ENCODE measurements at places on chromosomes 2 and 18.

DNA sequence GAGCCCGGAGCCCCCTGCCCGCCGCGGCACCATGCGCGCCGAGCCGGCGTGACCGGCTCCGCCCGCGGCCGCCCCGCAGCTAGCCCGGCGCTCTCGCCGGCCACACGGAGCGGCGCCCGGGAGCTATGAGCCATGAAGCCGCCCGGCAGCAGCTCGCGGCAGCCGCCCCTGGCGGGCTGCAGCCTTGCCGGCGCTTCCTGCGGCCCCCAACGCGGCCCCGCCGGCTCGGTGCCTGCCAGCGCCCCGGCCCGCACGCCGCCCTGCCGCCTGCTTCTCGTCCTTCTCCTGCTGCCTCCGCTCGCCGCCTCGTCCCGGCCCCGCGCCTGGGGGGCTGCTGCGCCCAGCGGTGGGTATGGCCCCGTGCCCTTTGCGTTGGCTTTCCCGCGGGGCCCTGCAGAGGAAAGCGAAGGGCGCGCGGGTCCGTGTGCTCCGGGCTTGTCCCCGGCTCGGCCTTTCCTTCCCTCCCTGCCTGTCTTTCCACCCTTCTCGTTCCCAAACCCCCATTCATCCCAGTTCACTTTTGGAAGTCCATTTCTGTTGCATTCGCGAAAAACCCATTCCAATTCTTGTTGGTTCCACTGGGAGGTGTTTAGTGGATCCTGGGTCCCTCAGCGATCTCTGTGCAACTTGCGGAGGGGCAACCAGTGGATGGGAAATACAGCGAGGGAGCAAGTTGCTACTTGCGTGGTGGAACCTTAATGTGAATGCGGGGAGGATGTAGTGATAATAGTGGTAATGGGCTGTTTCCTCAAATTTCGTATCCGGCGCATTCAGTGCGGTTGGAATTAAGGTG is 599 bp downstream of the ADAM23 start:
- peak; percentile 21 for DNase-seq

- DNase-seq, result no peak
These were observed 157.8 kb downstream of the LDLRAD4 start for GRCh38 chr18:13376298-13376840.

DNA sequence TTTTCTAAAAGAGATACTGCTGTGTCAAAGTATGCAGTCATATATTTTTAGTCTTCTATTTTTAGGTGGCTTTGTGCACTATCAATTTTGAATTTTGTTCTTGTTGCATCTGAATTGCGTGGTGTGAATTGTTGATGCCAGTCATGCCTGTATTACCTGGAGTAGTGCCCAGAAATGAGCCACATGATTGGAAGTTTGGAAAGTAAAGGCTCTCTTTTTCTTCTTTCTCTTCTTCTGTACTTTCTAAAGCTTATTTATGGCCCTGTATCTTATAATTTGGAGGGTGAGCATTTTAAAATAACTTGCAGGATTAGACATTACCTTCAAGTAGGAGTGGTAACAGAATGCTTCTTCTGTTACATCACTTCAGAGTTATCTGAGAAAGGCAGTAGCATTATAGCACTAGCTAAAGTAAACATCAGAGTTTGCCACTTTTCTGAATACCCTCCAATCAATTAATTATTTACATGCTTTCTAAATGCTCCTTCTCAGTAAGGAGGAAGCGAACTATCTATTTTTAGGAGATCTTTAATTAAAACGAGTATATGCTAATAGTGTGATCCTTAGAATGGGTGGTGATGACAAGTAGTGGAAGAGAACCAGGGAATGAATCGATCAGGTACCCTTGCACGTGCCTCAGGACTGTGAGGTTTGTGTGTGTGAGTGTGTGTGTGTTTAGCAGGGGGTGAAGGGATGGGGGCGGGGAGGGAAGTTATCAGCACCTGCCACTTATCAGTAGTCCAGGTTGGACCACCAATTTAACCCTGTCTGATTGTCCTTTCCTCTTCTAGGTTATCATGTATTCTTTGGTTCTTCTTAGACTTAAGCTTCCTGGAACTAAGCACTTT is 112.5 kb downstream of the MAP3K20 start:
- no peak for DNase-seq

GRCh38 chr2:231238689-231239088 is 40.3 kb downstream of the ARMC9 start:
- no peak for DNase-seq

GRCh38 chr2:207869784-207870778 is 100.4 kb upstream of the FZD5 start:
- no peak for DNase-seq

DNA sequence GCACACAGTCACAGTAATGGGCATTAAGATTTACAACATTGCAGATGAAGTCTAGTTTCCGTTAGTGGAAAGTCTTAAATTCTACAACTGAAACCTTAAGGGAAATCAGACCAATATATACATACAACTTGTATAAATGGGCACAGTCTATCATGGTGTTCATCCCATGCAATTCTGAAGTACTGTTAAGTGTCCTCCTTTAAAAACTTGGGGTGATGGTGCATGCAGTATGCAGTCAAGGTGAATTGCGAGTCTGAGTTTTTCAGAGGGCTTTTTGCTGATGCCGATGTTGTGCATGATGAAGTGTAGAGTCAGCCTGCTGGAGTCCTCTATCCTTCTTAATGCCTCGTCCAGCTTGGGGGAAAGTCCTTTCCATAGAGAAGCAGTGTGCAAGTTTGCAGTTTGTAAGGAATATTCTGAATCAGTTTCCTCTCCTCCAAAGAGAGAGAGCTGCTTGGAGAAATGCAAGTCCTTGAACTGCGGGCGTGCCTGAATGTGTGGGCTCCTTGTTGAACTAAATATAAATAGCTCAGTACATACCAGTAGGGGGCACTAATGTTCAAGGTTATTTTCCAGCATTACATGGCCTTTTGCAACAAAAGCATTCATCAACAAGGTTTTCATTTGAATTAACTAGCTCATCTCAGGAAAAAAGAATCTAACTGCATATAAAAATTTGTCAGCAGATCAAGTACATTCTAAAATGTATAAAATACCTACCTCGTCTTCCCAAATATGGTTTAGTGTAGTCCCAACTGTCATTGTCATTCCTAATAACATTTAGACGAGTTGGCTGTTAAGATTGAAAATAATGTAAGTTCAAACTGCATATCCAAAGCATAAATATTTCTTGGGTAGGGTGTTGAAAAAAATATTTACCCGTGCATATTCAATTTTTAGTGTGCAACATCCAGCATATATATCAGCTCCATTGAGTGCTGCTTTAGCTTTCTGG is 21.3 kb downstream of the HNRNPLL start:
- peak; percentile 28 for DNase-seq

- no peak for DNase-seq
These were observed 516.7 kb upstream of the HS6ST1 start for GRCh38 chr2:128835342-128835855.

DNA sequence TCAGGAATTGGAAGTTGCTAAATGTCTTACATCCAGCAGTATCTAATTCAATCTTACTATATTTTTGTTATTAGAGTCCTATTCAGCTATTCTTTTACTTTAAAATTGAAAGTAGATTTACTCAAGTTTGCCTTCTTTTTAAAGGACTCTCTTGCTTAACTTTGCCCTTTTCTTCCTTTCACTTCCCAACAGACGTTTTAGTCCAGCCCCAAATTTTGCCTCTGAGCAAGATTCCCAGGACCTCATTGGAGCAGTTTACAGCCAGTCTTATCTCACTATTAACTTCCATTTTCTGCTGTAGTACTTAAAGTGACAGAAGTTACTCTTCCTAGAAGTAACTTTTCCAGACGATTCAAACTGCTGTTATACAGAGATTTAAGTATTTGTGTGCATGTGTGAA is 1.7 kb upstream of the PRKD3 start:
- no peak for DNase-seq

DNA sequence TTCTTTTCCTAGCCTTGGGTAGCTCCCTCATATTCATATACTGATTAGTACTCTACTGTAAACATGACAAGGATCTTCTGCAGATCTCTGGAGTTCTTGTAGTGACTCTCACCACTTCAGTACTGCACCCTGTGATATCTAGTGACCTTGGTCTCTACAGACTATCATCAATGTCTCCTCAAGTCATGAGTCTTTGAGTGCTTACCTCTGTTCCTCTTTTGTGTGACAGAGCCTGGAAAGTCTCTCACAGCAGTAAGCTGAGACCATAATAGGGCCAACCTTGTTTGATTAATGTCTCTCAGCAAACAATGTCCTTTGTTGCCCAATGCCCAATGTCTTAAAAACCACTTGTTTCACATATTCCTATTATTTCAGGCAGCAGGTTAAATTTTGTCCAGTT is 34.2 kb upstream of the BAZ2B start:
- DNase-seq, result peak; percentile 2

- no peak for DNase-seq
These were observed 22.8 kb upstream of the EXOC6B start for GRCh38 chr2:72848436-72849137.

DNA sequence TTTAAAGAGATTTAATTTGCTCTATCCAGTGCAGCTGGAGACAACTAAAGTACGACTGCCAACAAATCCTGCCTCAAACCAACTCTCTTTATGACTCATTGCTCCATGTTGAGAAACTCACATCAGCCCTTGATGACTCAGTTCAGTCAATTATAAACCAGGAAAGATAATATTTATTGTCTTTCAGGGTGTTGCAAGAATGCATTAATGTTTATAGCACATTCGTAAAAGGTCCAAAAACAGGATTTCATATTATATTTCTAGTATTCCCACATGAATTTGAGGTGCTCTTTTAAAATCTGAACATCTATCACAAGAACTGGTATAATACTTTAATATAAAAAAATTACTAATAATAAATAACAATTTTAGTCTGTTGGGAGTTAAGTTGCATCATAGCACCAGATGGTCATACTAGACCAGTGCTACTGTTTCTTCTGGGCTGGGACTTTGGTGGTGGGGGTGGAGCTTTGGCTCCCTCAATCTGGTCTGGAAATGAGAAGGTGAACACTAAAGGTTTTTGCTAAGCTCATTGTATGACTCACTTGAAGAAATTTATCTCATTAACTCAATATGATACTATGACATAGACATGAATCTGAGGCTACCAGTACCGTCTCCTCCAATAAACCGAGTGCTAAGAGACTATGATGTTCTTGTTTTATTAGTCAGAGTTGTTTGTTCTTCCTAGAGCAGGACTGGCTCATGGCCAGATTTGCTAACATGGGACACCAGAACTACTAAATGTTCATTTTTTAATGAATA is 26.6 kb upstream of the MAP3K20 start:
- DNase-seq, result no peak

- DNase-seq, result no peak
These were observed 164.0 kb downstream of the TFCP2L1 start for GRCh38 chr2:121120991-121121390.

Measured in NCI-H510A (cell line).